ENCODE measurements at places on chromosomes 16 and 17. TPM values are rescaled to one million over a fixed set of nuclear protein-coding genes. Genes with fewer than 3 reads are reported as not detected.

GRCh38 chr17:42798383-42799380, at the start of the genes CNTD1 and COA3:
Gene CNTD1 (plus strand): TSS chr17:42798861. CDS start chr17:42799068, 207 bp downstream.
Gene COA3 (minus strand): TSS chr17:42798704. CDS start chr17:42798681, 23 bp downstream.
- no peak for DNase-seq

GRCh38 chr17:12712941-12713340, 47.3 kb downstream of the MYOCD start:
- no peak for DNase-seq

DNA sequence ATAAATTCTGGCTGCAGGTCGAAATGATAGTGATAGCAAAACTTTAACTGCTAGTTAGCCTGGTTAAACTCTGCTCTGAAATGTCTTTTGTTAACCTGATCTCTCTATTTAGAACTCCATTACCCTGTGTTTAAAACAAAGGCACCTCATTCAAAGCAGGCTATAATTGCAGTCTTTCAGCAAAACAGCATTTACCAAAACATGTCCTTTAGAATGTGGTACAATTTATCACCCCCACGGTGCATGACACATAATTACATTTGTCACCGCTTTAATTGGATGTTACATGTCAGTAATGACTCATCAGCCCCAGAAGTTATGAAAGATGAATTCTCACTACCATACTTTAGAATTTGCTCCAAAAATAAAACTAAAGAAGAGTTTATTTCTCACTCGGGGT, 295.4 kb downstream of the TOX3 start:
- no peak for DNase-seq

The ZNF629 gene
- 17.5 TPM for total RNA-seq

The IRX6 gene
- not detected for total RNA-seq

The TM4SF5 gene
- not detected for total RNA-seq

DNA sequence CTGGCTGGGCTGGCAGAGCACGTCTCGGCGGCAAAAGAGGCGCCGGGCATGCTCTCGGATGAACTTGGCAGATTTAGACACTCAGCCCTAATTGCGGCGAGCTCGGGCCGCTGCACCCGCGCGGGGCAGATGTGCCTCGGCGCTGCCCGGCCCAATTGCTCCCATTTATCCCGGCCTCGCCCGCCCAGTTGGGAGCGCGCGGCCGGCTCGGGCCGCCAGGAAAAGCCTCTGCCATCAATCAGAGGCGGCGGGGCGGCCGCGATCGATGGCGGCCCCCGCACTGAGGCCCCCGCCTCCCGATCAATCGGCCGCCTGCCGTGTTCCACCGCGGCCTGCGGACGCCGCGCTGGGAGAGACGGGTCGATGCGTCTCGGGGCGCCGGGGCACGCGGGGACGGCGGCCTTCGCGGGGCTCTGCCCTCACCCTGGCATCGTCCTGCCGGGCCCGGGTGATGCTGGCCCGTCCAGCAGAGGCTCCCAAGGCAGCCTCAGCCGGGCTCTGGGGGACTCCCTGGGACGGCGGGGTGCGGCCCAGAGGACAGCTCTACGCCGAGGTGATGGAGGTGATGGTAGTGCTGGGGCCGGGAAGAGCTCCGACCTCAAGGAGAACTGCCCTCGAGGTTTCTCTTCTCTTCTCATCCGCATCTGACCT, 200.9 kb upstream of the N4BP1 start:
- DNase-seq: no peak

The ODAD4 gene
- total RNA-seq: 0.15 TPM

The KRTAP9-4 gene
- not detected for total RNA-seq

GRCh38 chr17:37107406-37108083, 158.8 kb downstream of the AATF start:
- DNase-seq: no peak

GRCh38 chr17:68909066-68909465, 46.1 kb downstream of the ABCA8 start:
- peak; percentile 79 for DNase-seq

- DNase-seq: no peak
Measured at GRCh38 chr16:1678500-1679098, 520 bp downstream of the JPT2 start.

DNA sequence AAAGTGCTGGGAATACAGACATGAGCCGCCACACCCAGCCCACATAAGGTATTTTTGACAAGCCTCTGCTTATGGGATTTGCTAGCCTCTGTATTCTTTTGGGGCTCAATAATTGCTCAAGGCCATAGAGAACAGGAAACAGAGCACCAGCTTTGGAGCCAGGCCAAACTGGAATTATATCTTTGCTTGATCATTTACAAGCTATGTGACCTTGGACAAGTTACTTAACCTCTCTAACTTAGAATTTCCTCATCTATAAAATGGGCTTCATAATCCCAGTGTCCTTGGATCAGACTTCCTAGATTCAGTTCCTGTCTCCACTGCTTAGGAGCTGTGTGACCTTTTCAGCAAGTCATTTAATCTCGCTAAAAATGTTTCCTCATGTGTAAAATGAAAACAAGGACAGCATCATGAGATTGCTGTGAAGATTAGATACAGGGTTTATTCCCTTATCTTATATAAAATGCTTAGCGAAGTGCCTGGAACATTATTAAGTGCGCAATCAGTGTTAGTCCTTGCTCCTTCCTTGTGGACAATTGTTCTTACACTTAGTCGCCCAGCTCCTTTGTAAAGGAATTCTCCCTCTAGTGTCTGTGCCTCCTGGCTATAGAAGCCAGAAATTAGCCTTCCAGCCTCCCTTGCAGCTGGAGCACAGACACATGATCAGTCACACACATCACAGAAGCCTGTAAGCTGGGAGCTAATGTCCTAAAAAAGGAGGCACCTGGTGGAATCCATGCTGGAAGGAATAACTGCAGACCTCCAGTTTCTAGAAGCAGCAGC, 16.6 kb downstream of the KRT9 start:
- no peak for DNase-seq

GRCh38 chr17:67276075-67276474, 31.1 kb upstream of the HELZ start:
- no peak for DNase-seq

GRCh38 chr16:50809561-50809960, 67.7 kb downstream of the CYLD start:
- DNase-seq: no peak

DNA sequence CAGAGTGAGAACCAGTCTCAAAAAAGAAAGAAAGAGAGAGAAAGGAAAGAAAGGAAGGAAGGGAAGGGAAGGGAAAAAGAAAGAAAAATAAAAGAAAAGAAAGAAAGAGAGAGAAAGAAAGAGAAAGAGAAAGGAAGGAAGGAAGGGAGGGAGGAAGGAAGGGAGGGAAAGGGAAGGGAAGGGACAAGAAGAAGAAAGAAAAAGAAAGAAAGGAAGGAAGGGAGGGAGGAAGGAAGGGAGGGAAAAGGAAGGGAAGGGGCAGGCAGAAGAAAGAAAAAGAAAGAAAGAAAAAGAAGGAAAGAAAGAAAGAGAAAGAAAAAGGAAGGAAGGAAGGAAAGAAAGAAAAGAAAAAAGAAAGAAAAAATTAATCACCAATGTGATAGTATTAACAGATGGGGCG, 15.7 kb downstream of the SLC5A11 start:
- no peak for DNase-seq

The RNF43 gene
- total RNA-seq: not detected

DNA sequence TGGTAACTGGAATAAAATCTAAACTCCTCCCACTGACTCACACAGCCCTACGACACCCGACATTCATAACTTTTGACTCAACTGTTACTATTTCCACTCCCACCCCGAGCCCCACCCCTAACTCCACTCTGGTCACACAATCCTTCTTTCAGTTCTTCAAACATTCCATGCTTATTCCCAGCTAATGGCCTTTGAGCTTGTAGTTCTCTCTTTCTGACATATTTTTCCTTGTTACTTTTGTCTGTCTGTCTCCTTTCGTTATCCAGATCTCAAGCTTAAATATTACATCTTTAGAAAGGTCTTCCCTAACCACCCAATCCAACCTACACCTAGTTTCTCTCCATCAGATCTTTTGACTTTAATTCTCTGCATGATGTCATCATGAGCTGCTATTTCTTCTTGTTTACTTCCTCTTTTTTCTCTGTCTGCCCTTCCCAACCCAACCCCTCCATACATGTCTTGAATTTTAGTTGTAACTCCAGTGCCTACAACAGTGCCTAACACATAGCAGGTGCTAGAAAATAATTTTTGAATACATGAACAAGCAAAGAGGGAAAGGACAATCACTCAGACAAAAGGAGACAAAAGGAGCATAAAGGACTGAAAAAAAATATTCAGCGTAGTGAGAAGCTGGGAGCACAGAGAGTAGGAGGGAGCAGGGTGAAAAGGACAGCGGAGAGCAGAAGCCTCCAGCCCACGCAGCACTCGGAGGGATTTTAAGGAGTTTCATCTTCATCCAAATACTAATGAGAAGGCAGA, 65.2 kb upstream of the SMIM36 start:
- no peak for DNase-seq

- no peak for DNase-seq
Measured at GRCh38 chr16:20942256-20942655, 41.7 kb downstream of the LYRM1 start.

- no peak for DNase-seq
Measured at GRCh38 chr17:77189148-77189547, 48.4 kb downstream of the SEC14L1 start.

GRCh38 chr17:36610474-36610873, 9.1 kb downstream of the MRM1 start:
- DNase-seq: no peak

- DNase-seq: no peak
Measured at GRCh38 chr16:81201267-81201666, 37.2 kb upstream of the BCO1 start.

GRCh38 chr16:66706506-66706880, 9.9 kb upstream of the CMTM4 start:
- DNase-seq: no peak

DNA sequence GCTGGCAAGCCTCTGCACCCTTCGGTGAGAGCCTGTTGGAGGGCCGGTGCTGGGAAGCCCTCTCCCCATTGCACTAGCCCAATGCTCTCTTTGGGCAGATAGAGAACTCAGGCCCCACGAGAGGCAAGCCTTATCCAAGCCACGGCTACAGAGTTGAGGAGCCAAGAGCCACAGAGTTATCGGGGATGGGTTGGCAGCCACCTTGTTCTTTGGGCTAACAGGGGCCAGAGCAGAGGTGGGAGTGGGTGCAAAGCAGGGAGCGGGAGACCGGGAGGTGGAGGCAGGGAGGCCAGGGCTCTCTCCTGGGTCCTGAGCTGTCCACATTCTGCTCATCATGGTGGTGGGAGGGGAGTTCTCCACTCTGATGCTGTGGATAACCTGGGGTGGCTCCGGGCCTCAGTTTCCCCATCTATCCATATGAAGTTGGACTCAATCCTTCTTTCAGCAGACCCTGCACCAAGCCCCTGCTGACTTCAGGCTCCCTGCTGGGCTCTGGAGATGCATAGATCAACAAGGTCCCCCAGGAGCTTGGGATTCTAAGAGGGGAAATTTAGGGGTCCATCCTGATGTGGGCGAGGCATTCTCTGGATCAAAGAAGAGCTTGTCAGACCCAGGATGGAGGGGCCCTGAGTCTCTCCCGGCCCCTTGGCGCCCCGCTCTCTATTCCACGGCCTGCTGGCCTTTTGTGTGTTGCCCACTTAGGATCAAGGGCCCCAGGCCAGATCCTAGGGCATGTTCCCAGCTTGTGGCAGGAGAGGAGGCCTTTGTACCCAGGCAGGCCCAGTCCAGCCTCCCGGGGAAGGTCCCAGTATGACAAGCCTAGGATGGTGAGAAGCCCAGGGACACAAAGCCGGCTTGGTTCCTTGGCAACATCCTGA, 557 bp upstream of the CX3CL1 start:
- DNase-seq: no peak

The CDK12 gene
- total RNA-seq: 40.9 TPM

DNA sequence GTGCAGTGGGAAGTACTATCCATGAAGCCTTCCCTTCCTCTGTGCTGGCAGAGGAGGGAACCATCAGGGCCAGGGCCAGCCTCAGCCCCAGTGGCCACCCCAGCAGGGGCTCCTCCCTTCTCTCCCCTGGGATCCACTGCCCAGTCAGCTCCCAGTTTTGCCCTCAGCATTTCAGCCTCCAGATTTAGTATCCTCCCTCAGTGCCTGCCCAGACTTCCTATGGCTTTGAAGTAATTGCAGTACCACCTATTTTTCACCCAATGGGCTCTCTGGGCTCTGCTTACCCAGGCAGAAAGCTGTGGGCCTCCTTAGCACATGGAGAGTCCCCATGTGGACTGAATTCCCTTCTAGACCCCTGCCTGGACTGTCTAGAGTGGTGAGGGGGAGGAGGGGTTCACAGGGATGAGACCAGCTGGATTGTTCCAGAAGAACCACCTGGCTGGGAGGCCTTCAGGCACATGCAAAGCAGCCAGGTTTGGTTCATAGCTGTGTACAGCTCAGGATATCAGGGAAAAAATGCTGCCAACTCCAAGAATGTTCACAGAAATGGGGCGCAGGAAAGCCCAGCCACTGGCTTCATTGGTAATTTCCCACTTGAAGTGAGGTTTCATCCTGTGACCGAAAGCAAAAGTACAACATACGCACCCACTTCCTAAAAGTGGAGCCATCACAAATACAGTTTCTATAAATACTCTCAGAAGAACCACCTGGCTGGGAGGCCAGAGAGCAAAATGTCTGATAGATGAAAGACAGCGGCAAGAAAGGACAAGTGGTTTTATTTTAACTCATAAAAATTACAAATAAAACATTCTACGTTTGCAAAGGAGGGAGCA, 15.2 kb upstream of the HERPUD1 start:
- DNase-seq: no peak

- no peak for DNase-seq
Measured at GRCh38 chr16:57843400-57843799, 41.1 kb upstream of the KIFC3 start.

GRCh38 chr16:86517652-86518258, 7.4 kb downstream of the FOXF1 start:
- DNase-seq: no peak

- DNase-seq: no peak
Measured at GRCh38 chr16:89561884-89562599, 1.6 kb downstream of the RPL13 start.

DNA sequence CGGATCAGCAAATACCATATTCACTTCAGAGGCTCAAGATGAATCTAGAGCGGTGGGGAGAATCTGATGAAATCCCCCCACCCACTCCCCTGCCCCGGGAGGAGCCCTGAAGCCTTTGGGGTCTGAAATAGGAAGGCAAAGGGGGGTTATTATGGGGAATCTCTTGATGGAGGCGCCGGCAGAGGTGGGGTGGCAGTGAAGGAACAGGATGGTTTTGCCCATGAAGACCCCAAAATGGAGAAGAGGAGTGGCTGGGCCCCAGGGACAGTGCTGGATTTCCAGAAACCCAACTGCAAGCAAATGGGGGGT, 637 bp downstream of the WNT3 start:
- DNase-seq: no peak

DNA sequence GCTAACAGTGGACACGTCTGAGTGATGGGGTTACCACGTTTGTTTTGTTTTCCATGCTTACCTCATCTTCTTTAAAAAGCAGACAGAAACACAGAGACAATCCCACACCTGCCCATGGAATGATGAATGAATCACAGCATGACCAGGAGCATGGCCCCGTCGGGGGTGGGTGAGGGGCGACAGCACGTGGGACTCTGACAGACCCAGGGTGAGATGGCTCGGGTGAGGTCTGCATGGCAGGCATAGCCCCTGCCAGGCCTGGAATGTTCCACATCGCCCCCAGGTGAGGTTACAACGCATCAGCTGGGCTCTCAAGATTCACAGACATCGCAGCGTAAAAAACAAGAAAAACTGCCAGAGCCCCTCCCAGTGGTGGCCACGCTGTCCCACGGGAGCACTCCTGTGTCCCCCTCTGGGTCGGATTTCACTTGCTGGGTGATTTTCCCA, 18.1 kb downstream of the SLC7A5 start:
- no peak for DNase-seq

The EPN3 gene
- total RNA-seq: 0.23 TPM
